ENCODE measurements at places on chromosomes 6 and 20.

DNA sequence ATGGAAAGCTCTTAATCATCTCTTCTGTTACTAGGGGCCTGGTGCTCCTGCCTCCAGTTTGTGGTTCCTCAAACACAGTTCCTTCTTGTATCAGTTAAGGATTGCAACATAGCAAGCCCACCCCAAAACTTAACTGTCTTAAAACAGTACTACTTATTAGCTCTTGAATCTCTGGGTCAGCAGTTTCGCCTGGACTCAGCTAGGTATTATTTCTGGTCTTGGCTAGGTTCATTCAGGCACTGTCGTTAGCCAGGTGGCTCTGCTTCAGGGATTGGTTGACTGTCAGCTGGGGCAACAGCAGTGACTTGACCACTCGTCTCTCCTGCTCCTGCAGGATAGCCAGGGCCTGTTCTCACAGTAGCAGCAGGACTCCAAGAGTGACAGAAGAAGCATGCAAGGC, 30.0 kb upstream of the RALY start:
- no peak for DNase-seq

GRCh38 chr20:38125157-38126056, 39.7 kb downstream of the TGM2 start:
- DNase-seq: peak; percentile 12

- DNase-seq: no peak
Observed at GRCh38 chr6:148836751-148837150, 89.9 kb downstream of the UST start.

DNA sequence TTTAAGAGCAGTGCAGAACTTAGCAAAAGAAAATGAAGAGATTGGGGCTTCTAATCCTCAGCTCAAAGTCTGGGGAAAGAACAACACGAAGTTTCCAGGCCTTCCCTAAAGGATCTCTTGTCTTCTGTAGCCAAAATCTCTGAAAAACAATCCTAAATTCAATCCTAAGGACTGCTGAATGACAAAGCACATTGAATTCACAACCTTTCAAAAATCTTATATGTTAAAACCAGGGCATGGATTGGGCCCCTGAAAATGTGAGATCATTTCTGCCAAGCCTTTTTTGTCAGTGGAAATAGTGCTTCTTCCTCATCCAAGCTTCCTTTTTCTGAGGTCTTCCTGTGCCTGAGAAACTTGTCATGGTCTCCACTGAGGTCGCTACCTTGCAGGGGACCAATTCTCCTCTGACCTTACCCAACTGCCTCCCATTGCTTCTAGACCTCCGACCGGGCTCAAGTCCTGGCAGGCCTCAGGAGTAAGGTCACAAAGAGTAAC, 126.2 kb upstream of the ARID1B start:
- no peak for DNase-seq

GRCh38 chr20:3885715-3886114, 3.5 kb upstream of the PANK2 start:
- no peak for DNase-seq

GRCh38 chr6:101663100-101663499, 269.6 kb downstream of the GRIK2 start:
- no peak for DNase-seq

DNA sequence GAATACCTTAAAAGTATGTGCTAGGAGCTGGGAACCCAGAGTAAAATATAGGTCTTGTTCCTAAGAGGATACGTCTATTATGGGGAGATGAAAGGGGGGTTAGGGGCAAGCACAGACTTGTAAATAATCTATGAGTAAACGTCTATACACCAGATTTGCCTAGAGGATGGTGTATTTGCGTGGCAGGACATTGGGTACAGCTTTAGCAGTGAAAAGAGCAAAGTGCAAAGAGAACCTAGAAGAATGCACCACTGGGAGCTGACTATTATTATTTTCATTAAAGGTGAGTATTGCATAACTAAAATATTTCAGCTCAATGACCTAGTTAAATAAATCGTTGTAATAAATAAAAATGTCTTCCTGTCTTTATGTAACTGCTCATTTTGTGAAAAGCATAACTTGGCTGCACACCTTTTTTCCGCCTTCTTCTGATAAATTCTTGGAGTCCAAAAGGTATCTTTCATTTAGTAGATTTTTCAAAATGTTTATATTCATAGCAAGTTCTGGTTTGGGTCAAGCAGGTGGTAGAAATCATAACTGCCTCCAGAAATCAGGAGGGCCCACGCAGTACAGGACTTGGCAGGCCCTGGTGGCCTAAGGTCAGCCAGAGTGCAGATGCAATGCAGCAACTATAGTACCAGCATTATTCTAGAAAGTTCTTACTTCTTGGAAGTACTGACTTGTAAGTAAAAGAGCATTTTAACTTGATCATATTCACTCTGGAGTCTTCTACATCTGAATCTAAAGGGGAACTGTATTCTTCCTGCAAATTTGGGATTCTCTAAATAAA, 357.2 kb downstream of the PLCB1 start:
- no peak for DNase-seq

DNA sequence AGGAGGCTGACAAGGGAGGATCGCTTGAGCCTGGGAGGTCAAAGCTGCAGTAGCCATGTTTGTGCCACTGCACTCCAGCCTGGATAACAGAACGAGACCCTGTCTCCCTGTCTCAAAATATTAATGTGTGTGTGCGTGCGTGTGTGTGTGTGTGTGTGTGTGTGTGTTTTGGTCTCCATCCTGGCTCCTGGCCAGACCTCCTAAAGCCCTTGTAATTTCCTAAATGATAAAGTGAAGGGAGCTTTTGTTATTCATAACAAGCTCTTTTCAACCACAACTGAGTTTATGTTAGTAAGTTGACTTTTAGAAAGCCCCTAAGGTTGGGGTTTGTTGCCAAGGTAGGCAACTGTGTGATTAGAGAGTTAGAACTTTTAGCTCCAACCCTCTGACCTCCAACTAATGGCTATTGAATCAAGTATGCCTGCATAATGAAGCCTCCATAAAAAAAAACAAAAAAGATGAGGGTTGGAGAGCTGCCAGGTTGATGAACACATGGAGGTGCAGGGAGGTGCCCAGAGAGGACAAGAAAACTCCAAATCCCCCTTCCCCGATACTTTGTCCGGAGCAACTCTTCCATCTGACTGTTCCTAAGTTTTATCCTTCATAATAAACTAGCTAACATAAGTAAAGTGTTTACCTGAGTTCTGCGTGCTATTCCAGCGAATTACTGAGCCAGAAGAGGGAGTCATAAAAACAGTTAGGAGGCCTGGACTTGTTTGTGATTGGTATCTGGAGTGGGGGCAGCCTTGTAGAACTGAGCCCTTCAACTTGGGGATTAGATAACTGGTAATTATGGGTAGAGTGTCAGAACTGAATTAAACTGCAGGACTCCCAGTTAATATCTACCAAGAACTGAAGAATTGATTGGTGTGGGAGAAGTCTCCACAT, 5.3 kb upstream of the AIF1 start:
- DNase-seq: no peak

Measured in NCI-H1694 (cell line).